Fibroblast of skin of right biceps (primary cell): ENCODE measurements at places on chromosomes 1 and 21.
A peak's percentile ranks its signal among the peaks of the same experiment; 100 is the strongest.

- peak; percentile 81 for DNase-seq
Measured at GRCh38 chr21:29148530-29148929, 18.1 kb downstream of the MAP3K7CL start.

- peak; percentile 33 for DNase-seq
Measured at GRCh38 chr1:67618285-67619018, 66.5 kb upstream of the GADD45A start.

GRCh38 chr1:100860397-100860991, 34.1 kb downstream of the EXTL2 start:
- peak; percentile 81 for DNase-seq

DNA sequence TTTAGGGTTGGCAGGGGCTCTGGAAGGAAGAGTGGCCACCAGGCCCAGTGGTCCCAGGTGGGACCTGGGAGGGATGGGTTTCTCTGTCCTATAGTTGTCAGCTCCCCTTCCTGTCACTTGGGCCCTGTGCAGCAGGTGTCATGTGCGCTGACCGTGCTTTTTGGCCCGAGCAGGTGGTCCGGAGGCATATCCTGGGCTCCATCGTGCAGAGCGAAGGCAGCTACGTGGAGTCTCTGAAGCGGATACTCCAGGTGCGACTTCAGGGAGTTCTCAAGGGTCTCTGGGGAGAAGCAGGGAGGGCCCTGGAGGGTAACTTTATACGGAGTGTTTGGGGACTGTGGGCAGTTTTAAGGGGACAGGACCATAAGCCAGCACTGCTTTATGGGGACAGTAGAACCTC, 82.2 kb downstream of the ARHGEF10L start:
- DNase-seq, result no peak

- peak; percentile 65 for DNase-seq
Measured at GRCh38 chr1:29719253-29719652, 482.9 kb downstream of the PTPRU start.

DNA sequence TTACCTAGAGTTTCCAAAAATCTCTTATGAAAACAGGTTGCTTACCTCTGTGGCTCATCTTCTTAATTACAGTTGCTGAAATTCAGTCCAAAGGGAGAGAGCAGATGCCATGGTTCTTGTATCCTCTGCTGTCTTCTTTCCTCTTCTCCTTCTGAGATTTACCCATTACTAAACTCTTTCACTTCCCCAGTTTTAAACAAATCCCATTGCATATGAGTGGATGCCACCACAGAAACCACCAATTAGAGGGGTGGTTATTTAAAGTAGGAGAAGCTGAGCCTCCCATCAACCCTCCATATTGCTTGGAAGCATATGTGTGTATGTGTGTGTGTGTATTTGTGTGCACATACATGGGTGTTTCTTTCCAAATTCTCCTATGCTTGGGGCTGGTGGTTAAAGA, 128.5 kb upstream of the KCNK1 start:
- DNase-seq, result no peak

GRCh38 chr1:246678816-246679793, 45.1 kb upstream of the SCCPDH start:
- DNase-seq, result no peak

GRCh38 chr1:154860156-154860870, 9.8 kb downstream of the KCNN3 start:
- DNase-seq, result no peak

- peak; percentile 40 for DNase-seq
Measured at GRCh38 chr1:44676484-44677200, 2.1 kb downstream of the ARMH1 start.

DNA sequence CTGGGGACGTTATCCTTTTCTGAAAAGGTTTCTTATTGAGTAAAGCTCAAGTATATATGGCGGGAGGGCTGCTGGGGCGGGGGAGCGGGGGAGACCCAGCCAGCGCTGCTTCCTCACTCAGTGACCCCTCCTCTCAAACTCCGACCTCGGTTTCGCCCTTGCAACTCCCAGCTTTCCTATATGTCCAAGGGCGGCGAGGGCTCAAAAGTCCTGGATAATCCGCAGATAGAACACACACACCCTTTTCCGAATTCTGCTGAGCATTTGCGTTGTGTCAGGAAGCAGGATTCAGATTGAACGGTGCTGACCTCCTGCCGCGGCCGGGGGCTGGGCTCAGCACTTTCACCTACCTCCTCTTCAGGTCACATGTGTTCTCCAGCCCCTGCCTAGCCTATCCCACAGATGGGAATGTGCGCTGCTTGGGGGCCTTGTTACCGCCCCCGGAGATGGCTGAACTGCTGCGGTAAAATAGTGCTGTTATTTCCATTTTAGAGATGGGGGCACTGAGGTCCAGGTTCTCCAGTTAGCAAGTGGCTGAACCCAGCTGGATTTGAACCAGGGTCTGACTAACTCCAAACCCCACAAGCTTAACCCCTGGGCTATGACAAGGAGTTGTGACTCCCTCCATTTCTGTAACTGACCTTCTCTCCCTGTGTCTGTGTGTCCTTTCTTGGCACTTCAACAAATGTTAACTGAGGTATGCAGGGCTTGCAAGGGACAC, 795 bp upstream of the AHDC1 start:
- DNase-seq, result no peak

- no peak for DNase-seq
Measured at GRCh38 chr1:14662116-14662515, 63.6 kb downstream of the KAZN start.

DNA sequence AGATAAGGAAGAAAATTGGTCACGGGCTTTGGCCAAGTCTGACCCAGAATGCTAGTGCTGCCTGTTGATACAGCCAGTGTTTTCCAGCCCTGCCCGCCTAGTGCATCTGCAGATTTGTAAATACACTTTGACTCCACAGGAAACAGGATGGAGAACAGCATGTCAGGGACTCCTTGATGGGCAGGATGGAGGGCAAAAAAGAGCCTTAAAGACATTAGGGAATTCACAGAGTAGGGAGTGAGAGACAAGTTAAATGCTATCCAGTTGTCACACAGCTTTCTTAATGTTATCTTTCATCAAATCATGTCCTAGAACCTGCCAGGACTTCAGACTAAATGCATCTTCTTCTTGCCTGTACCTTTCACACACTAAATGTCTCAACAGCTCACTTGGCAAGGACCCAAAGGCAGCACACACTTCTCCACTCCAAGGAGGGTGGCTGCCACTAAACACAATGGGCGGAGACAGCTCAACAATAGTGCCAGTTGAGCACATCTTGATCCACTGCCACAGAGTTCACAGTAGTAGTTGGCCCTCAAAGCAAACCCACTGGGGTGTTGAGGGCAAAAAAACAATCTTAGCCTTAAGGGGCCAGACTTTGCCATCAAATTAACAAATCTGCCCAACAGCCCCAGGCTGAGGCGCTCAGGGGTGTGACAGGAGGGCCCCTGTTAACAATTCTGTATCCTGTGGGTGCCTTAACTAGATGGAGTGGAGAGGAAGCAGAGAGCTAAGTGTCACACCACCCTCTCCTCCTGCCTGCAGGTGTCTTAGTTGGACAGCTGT, 2.7 kb downstream of the HIVEP3 start:
- peak; percentile 17 for DNase-seq

GRCh38 chr21:43306391-43306790, 120.5 kb downstream of the SIK1 start:
- no peak for DNase-seq

- DNase-seq, result peak; percentile 89
Measured at GRCh38 chr21:37849506-37850102, 66.7 kb downstream of the KCNJ6 start.

GRCh38 chr21:17491716-17492414, 21.0 kb upstream of the CXADR start:
- DNase-seq, result peak; percentile 97

DNA sequence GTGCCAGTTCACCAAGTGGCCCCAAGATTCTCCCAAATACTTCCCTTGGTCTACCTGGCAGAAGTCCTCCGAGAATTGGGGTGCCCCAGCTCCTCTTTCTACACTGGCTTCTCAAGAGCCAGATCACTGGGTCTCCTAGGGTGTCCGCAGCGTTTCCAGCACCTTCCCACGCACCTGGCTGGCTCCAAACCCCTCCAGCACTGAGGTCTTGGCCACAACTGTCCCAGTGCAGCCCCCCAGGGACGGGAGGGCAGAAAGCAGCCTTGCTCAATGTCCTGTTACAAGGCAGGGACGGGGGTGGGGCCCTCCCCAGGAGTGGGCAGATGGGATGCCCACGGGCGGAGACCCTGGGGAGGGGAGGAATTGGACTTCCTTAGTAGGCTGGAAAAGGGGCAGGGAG, 1.1 kb downstream of the ECE1 start:
- DNase-seq, result no peak

GRCh38 chr1:188249811-188250210, 1421.1 kb downstream of the PLA2G4A start:
- DNase-seq, result no peak

DNA sequence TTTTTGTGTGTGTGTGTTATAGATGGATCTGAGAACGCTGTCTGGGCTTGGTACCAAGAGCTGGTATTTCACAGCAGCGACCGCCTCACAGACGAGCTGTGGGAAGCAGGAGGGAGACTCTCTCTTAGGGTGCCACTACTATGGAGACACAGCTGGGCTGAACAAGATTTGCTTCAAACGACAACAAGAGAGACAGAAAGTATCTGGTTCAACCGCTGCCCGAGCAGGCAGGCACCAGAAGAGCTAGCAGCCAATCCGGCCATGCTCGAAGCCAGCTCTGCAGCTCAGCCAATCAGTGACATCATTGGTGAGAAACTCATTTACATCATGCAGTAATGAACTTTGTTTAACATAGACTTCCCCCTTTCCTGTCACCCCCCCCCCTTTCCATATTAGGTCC, 341.3 kb downstream of the USP25 start:
- DNase-seq, result peak; percentile 86

GRCh38 chr1:201347498-201348210, 29.8 kb downstream of the TNNT2 start:
- no peak for DNase-seq

DNA sequence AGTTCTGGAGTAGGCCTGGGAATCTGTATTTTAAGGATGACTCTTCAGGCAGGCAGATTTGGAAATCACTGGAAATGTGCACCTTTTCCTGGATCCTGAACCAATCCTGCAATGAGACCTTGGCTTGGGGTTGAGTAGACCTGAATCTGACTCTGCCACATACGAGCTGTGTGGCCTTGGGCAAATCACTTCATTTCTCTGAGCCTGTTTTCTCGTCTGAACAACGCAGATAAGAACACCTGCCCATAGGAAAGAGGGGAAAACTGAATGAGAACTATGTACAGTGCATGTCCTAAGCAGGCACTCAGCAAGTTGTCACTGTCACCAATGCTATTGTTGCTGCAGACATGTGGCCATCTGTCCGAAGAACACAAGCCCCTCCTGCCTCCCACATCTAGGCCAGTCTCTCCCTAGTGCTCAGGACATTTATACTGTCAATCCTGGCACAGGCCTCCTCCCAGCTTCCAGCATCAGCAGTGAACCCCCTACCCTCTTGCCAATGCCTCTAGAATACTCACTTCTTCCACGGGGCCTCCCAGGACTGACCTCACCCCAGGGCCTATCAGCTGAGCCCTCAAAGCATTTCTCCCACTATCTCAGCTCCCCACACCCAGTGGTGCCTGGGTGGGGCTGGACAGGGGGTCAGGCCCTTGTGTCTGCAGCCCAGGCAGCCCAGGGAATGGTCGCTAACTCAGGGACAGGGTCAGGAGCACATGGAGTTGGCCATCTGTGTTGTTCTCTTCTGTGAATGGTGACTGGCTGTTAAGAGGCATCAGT, 88.8 kb upstream of the ZBTB40 start:
- no peak for DNase-seq

DNA sequence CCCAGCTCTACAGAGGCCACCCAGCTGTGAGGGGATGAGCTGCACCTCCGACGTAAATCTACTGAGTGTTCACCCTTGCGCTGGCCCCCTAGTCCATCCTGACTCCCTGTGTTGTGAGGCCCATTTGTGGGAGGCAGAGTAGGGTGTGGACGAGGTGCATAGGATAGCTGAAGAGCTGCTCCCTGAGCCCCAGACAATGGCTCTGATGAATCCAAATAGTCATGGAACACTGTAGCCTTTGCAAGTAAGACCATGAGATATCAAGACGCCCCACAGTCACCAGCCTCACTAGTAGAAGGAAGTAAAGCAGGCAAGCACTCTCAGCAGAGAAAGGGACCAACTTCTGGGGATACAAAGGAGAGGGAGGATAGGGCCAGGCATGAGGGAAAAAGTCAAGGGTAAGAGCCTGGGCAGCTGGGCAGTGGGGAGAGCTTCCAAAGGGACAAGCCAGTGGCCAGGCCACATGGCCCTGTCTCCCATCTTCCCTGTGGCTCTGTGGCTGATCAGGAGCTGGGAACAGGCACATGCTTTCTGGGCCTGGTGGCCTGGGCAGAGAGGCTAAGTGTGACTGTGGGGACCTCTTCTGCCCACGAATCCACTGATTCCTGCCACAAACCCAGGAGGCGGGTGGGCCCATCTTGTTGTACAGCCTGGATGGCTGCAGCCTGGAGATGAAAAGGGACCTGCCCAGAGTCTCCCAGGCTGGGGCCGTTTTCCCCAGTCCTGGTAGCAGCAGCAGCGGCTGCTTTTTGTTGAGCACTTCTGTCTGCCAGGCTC, 55.5 kb upstream of the EPS8L3 start:
- DNase-seq, result no peak

DNA sequence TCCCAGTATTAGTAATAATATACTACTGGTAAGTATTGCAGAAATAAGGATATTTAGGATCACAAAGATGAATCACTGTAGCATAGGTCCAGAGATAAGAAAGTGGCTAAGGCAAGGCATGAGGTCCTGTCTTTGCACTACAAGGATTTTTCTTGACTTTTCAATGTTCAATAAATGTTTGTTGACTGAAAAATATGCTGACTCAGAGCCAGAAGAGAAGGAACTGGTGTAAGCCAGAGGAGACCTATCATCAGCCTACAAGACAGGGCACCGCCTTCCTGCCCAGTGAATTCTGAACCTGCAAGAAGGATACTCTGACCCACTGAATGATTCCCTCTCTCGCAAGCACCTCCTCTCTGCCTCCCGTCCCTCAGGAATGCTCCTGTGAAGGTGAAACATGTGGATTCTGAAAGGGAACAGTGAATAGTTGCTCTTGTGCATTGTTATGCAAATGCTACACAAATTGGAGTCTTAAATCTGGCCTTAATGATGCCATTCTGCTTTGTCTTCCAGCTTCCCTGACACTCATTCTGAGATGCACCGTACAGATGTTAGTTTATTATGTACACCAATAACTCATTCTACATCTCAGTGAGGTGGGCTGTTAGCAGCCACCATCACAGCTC, 540.0 kb downstream of the OMA1 start:
- no peak for DNase-seq
